Activated CD4-positive, alpha-beta T cell treated with anti-CD3 and anti-CD28 coated beads for 36 hours (primary cell): ENCODE measurements at places on chromosomes 12 and 14.

GRCh38 chr12:82461393-82461792, 103.1 kb downstream of the METTL25 start:
- no peak for DNase-seq

DNA sequence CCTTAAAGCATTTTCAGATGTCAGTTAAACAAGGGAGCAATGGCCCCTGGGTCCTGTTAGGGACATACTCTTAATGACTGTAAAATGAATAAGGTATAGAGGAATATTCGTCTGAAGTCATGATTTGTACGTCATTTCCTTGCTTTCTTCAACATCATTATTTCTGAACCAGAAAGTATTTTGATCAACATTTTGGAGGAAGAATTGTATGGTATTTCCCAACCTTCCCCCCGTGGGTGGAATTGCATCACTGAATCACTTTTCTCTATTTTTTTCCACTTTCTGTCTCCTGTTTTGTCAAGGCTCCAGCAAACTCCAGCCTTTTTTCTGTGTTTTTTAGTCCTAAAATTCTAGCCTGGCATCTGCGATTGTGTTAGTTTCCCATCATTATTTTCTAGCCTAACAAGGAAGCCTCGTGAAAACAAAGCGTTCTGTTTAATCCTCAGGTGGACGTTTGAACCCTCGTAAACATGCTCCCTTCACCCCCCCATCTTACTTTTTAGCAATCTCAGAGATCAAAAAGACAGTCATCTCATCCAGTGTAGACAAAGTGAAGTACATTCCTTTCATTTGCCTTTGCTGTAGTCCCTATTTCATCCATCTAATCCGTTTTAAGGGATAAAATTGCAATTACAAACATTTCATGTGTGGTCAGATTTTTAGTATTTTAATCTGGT, 62.3 kb downstream of the ETV6 start:
- DNase-seq: no peak

GRCh38 chr14:35292770-35293561, 784 bp downstream of the PSMA6 start:
- no peak for DNase-seq

DNA sequence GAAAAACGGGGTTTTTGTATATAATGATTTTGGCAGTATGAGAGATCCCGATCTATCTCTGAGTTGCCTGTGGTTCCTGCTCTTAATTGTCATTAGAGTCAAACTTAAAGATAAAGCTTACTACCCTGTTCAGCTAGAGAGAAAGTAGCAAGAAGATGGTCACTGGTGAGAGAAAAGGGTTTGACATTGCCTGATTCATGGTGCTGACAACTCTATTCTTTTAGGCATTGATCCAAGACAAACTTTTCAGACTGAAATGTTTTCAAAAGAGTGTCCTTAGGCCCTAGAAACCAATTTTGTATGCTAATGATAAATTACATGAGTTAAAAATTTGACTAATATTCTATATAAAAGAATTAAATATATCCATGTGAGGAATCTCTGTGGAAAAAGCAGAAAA, 35.1 kb downstream of the PELI2 start:
- no peak for DNase-seq

DNA sequence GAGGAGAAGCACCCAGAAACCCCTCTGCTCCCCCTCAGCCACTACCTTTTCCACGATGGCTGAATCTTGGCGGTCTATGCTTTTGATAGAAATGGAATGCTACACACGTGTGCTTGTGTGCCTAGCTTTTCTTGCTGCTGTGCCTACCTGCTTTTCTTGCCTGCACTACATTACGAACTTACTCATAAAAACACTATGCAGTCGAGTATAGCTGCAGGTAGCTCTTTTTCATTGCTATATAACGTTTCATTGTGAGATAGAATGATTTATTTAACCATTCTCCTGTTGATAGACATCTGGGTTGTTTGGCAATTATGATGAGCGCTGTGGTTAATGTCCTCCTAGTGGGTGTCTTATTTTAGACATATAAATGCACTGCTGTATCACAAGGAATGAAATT, 67.9 kb upstream of the NCOR2 start:
- DNase-seq: no peak

DNA sequence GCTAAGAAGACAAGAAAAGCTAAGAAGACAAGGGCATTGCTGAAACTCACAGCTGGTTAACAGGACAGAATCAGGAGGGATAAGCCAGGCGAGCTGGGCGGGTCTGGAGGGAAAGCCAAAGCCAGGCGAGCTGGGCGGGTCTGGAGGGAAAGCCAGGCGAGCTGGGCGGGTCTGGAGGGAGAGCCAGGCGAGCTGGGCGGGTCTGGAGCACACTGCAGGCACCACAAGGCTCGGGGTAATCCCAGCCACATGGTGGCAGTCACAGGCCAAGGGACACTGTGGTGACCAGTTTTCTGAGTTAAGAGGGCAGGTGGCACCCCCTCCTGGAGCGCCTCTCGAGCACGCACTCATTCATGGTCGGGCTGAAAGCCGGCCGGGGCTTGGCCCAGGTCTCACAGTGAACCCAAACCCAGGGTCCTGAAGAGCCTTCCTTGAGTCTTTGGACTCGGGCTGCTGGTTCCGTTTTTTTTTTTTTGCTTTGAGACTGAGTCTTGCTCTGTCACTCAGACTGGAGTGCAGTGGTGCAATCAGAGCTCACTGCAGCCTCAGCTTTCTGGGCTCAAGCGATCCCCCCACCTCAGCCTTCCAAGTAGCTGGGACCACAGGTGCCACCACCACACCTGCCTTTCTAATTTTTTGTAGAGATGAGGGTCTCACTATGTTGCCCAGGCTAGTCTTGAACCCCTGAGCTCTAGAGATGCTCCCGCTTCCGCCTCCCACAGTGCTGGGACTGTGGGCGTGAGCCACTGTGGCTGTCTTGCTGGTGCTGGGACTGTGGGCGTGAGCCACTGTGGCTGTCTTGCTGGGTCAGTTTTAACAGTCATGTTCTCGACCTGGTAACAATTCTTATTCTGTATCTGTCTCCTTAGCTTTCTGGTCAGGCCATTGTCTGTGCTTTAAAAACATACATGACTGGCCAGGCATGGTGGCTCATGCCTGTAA, 40.2 kb downstream of the HSP90AA1 start:
- peak; percentile 53 for DNase-seq

DNA sequence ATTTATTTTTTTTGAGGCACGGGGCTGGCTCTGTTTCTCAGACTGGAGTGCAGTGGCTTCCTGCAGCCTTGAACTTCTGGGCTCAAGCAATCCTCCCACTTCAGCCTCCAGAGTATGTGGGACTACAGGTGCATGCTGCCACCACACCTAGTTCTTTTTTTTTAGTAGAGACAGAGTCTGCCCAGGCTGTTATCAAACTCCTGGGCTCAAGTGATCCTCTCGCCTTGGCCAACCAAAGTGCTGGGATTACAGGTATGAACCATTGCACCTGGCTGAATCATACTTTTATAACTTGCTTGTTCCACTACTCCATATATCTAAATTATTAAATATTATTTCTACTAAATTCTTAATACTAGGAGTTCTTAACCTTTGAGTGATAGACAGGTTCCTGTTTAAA, 111.6 kb downstream of the BTG1 start:
- no peak for DNase-seq

DNA sequence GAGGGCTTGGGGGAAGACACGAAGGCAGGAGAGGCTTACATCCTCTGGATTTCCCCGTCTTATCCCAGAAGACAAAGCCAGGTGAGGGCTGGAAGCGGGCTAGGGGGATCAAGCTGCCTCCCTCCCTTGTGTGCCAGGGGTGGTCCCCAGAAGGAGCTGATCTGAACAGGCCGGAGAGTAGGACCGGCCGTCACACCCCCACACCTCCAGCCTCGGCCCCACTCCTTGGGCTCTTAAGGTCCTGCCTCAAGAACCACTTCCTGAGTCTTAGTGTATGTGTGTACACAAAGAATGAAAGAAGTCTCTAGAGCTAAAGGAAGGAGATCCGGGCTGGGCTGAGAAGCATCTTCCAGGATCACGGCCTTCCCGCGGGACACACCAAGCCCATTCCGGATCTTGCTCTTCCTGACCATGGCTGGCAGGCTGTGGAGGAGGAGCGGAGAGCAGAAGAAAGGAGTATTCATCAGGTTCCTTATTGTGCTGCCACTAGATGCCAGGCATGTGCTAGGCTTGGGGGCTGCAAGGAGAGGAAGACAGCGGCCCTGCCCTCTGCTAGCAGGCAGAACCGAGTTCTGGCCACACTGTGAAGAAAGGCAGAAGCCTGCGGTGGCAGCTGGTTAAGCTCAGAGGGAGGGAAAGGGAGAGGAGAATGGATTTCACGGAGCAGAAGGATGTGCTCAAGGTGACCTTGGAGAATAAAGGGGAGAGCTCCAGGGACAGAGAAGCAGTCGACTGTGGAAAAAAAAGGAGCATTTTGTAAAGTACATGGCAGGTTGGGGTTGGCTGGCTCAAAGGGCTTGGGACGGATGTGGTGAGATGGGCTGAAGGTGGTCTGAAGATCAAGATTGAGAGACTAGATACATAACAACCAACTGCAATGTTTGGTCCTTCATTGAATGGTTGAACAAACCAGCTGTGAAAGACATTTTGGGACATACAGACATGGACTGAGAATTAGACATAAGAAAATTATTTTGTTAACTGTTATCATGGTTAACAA, 1.3 kb upstream of the CD63 start:
- peak; percentile 51 for DNase-seq

GRCh38 chr14:84482256-84483071, 1047.5 kb upstream of the FLRT2 start:
- no peak for DNase-seq

- no peak for DNase-seq
Observed at GRCh38 chr14:32134448-32135097, 57.5 kb downstream of the ARHGAP5 start.

GRCh38 chr12:57089271-57090245, 644 bp downstream of the NAB2 start:
- peak; percentile 65 for DNase-seq

- DNase-seq: peak; percentile 58
Observed at GRCh38 chr14:105173901-105174894, 5.6 kb upstream of the JAG2 start.

- no peak for DNase-seq
Observed at GRCh38 chr12:66119229-66119869, 11.2 kb downstream of the LLPH start.

DNA sequence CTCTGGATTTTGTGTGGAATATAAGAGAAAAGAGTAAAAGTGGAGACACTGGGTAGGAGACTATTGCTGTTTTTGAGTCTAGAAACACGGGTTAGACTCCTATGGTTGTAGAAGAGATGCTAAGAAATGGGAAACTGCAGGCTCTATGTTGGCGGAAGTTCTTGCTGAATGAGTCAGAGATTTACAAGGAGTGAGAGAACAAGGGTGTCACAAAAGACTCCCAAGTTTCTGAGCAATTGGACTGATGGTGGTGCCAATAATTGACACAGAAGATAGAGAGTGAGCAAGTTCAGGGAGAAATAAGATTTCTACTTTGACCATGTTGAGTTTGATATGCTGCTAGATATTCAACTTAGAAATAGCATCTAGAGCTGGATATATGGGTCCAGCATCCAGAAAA, 2.6 kb upstream of the PRKD1 start:
- DNase-seq: no peak
